AG04449 (cell line): ENCODE measurements at places on chromosomes 6 and 20.

GRCh38 chr6:10351791-10352190, 63.1 kb downstream of the TFAP2A start:
- DNase-seq = no peak

DNA sequence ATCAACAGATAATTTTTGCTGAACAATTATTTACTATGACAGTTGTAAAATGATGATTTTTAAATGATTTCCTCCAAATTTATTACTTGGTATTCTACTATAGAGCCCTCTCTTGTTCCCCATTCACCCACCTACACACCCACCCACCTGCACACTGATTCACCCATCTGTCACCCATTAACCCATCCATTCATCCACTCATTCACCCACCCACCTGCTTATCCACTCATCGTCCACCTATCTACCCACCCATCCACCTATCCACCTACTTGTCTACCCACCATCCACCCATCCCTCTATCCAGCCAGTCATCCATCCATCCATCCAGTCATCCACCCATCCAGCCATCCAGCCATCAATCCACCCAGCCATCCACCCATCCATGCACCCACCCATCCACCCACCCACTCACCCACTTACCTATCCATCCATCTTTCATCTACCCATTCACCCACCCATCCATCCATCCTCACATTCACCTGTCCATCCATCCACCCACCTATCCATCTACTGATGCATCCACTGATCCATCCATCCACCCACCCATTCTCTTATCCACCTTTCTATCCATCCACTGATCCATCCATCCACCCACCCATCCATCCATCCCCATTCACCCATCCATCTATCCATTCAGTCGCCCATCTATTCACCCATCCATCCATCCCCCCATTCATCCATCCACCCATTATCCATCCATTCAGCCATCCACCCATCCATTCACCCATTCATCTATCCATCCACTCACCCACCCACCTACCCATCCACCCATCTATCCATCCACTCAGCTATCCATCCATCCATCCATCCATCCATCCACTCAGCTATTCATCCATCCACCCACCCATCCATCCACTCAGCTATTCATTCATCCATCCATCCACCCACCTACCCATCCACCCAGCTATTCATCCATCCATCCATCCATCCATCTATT, 72.0 kb downstream of the SYNJ2 start:
- no peak for DNase-seq

DNA sequence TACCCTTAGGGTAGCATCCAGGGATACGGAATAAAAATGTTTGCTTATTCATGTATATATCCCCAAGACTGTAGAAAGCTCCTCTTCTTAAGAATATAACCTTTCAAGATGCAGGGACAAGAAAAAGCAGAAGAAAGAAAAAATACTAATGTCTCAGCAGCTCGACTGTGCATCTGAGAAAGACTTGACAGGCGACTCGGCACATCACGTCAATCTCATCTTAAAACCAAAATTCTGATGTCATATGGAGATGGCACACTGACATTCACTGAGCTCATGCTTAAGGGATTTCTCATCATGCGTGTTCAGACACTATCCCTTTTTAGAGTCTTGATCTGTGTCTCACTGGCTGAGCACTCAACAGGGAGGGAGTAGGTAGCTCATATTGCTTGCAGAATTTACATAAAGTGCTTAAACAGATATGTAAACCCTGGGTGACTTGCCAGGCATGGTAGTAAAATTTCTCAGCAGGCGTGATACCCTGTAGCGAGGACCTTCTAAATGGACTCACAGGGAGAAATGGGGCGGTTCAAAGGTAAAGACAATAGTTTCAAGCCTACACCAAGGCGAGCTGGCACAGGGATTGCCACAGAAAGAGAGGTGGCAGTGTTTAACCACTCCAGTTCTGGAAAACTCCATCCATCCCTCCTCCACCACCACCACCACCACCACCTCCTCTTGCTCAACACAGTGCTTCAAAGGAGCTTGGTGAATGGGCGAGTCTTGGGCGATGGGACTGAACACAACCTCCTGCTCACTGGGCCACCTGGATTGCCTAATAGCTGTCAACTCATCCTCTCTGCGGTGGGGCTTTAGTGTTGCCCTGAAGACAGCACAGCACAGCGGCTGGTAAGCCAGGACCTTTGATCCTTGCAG, 330.5 kb downstream of the TFAP2A start:
- no peak for DNase-seq

DNA sequence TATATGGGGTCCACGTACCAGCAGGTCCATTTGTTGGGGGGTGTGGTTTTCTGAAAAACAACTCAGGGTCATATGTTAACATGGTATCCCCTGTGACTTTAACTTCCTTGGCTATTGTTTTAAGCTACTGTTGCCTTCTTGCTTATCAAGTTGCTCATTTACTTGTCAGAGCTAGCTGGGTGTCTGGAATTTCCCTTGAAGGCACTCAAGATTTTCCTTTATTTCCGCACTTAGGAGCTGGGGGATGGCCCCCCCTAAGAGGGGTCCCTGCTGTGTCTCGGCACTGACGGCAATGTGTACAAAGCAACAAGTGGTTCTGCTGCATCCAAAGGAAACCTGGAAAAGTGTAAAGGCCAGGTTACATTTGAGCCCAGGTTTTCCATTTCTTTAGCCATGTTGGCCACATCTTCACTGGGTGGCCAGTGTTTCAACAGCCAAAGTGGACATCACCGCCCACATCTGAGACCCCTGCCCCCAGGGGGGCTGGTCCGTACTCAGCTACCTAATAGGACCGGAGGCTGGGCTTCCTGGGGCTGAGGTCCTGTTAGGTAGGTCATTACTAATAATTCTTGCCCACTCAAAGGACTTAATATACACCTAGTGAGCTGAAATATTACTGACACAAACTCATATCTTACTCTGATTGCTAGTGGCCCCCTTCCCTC, 24.8 kb upstream of the SYNDIG1 start:
- no peak for DNase-seq

DNA sequence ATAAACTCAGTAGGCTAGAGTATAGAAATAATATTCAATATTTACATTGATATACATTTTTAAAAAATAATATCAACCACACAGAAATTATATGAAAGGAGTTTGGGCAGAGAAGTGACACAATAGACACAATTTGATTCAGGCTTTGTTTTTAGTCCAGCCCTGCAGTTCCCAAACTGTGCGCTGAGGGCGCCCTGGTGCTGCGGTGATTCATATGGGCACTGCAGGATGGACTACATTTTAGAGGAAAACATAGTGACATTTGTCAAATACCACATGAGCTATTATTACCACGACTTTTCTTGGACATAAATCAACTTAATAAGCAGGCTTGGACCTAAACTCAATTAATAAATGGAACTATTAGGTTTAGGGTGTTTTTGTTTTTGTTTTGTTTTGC, 364.3 kb upstream of the ID4 start:
- no peak for DNase-seq

GRCh38 chr6:3433005-3433404, 23.8 kb downstream of the SLC22A23 start:
- no peak for DNase-seq
